ENCODE measurements at places on chromosomes 5 and 9.
A peak's percentile ranks its signal among the peaks of the same experiment; 100 is the strongest.

DNA sequence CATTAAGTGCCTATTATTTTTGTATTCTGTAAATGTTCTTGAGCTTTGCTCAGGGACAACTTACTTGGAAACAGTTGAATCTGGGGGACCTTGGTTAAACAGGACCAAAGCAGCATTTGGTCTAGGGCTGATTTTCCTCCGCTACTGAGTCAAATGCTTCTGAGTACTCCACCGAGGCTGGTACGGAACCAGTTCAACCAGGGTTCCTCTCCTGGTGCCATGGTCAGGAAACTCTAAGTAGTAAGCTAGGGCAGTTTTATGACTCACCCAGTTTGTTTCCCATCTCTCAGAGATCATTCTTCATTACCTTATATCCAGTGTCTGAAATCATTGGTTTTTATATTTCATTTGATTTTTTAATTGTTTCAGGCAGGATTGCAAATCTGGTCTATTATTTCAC, 111.9 kb upstream of the TNFAIP8 start:
- no peak for DNase-seq

DNA sequence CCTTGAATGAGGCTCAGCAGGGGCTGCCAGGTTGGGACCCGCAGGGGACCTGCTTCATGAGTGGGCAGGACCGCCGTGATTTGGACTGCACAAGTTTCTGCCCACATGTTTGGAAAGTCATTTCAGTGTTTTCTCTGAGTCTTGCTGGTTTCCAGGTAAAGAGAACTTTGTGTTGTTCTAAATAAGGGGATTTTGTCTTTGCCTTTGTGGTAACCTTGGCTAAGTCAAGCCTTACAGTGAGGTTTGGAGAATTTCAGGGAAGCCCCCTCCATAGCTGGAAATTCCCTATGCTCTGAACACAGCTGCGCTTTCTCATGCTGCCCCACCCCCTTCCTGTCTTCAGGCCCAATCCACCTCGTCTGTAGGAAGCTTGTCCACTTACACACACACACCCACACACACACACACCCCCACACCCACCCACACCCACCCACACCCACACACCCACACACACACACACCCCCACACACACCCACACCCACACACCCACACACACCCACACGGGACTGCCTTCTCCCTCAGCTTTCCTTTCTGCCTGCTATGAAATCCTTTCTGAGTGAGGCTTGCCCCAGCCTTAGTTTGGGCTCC, 270.1 kb downstream of the HSPA4 start:
- DNase-seq = no peak

- DNase-seq = no peak
Measured at GRCh38 chr9:94772639-94773303, 46.3 kb downstream of the AOPEP start.

- no peak for DNase-seq
Measured at GRCh38 chr5:124315741-124316415, 430.6 kb downstream of the ZNF608 start.

- no peak for DNase-seq
Measured at GRCh38 chr5:137498301-137498735, 808 bp downstream of the SPOCK1 start.

DNA sequence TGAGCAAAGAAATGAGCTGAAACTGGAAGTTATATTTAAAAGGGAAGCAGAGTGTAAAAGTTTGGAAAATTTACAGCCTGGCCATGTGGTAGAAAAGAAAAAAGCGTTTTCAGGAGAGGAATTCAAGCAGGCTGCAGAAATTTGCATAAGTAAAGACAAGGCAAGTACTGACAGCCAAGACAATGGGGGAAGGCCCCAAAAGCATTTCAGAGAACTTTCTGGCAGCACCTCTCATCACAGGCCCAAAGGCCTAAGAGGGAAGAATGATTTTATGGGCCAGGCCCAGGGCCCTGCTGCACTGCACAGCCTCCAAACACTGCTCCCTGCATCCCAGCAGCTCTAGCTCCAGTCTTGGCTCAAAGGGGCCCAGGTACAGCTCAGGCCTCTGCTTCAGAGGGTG, 169.7 kb downstream of the GLIS3 start:
- no peak for DNase-seq

- DNase-seq = no peak
Measured at GRCh38 chr5:52605317-52606313, 182.1 kb upstream of the ITGA1 start.

DNA sequence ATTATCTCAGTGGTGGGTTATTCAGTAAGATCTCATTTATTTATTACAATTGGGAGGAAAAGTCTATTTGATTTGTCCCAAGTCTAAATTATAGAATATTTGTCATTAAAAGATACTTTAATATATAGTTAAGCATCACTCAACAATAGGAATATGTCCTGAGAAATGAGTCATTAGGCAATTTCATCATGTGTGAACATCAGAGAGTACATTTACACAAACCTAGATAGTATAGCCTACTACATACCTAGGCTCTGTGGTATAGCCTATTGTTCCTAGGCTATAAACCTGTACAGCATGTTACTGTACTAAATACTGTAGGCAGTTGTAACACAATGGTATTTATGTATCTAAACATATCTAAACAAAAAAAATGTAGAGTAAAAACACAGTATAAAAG, 135.0 kb upstream of the RASA1 start:
- DNase-seq = no peak

- DNase-seq = peak; percentile 34
Measured at GRCh38 chr5:151115272-151115905, 34.6 kb upstream of the TNIP1 start.

DNA sequence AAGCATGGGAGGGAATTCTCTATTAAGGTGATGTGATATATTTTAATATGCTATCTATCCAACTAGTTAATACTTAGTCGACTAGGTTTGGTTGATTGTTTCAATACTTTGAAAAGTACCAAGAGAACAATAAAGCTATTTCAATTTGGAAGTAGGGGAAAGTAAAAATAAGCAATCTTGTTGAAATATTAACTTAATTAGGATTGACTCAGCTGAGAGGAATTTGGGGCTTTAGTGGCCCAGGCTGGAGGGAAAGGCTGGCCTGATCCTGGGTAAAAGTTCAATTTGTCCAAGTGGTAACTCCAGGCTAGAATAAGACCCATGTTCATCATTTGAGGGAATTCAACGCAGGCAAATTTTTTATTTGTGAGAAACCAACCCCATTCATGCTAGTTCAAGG, 48.6 kb downstream of the NMUR2 start:
- no peak for DNase-seq

DNA sequence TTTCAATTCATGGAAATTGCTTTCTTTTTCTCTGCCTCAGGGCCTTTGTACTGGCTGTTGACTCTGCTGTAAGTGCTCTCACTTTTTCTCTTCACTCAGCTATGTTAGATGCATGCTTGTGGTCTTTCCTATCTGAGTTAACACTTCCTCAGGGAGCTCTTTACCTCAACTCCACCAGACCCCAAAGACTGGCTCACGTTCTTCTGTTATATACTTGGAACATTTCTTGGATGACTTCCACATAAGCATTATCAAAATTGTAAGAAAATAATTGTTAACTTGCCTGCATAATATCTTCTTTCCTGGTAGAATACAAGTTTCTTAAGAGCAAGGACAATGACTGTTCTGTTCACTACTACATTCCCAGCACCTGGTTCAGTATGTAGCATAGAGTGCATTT, 455.9 kb downstream of the EBF1 start:
- DNase-seq = no peak

- DNase-seq = no peak
Measured at GRCh38 chr5:128904805-128905567, 60.3 kb upstream of the SLC27A6 start.

DNA sequence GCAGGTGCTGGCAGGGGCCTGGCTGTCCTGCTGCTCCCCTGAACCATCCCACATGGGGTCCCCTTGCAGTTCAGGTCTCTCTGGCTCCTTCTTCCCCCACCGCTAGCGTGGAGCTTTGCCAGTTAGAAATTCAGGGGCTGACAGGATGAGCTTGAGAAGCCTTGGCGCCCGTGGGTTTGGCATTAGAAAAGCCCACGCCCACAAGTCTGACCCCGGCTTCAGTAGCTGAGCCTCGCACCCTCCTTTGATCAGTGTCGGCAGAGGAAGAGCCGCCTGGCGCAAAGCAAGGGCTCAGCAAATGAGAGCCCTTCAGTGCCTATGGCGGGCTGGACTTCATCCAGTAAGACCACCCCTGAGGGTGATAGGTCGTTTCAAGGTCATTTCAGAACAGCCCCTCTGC, 30.1 kb upstream of the NCS1 start:
- DNase-seq = no peak

- DNase-seq = no peak
Measured at GRCh38 chr5:32331217-32331934, 18.6 kb upstream of the MTMR12 start.

- DNase-seq = no peak
Measured at GRCh38 chr5:170861917-170862766, at the start of gene RANBP17. Gene RANBP17, plus strand, starts transcription at chr5:170862018.

DNA sequence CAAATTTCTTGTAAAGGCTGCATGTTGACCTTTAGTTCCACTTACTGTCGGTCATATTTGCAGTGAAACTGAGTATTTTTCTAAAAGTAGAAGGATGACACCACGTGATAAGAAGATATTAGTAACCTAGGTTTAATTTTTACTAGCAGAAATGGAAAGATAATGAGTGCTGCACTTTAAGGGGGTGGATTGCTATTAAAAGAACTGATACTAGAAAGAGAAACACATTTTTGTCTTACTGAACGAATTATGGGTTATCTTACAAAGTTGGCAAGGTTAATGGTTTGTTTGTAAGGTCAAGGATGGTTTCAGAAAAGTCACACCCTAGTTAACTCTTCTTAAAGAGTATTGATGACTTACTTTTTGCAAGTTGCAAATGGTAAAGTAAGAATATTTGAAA, 2.4 kb downstream of the MACIR start:
- DNase-seq = no peak

DNA sequence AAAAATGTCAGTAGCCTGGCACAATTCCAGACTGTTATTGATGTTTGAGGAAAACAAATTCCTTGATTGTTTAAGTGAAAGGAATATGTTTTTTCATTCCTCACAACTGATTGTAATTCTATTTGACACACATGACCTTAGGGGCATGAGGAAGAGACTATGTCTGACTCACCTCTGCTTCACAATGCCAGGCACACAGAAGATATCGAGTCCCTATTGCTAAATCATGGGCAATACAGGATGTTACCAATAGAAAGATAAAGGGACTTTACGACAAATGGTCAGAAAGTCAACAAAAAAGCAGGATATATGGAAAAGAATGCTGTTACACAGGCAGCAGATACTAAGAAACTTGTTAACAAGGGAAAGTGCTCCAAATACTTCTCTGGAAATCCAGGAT, 1903.5 kb downstream of the EFNA5 start:
- DNase-seq = no peak

DNA sequence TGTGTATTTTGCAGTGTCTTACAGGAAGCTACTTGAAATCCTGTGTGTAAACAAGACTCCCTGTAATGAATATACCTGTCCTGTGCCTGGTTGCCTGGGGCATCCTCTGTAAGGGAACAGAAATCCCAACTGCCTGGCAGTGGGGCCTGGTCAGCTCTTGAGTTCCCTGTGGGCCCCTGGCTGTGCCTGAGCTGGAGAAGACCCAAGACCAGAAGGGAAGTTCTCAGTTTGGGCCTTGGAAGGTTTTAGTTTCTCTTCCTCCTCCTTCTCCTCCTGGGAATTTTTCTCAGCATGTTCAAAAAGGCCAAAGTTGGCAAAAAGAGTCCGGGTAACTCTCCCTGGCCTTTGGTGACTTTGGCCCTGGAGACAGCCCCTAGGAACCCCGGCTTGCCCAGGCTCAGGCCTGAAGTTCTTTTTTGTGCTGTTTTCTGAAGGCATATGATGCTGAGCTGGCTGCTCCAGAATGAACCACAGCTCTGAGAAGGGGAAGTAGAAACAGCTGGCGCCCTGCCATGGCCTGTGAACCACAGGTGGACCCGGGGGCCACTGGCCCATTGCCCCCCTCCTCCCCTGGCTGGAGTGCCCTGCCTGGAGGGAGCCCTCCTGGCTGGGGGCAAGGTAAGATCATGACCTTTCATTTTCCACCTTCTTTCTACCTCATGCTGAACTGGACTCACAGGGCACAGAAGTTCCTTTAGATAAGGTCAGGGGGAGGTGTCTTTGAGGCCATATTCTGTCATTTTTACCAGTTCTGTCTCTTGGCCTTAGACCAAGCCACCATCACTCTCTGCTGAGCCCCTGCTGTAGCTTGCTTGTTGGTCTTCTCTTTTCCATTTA, 5.8 kb downstream of the TMEM268 start:
- DNase-seq = no peak

GRCh38 chr5:54159893-54160195, 150.5 kb downstream of the ARL15 start:
- no peak for DNase-seq

GRCh38 chr5:7793895-7794294, 57.0 kb downstream of the CFAP90 start:
- DNase-seq = no peak

- no peak for DNase-seq
Measured at GRCh38 chr9:25704800-25705199, 26.6 kb upstream of the TUSC1 start.

DNA sequence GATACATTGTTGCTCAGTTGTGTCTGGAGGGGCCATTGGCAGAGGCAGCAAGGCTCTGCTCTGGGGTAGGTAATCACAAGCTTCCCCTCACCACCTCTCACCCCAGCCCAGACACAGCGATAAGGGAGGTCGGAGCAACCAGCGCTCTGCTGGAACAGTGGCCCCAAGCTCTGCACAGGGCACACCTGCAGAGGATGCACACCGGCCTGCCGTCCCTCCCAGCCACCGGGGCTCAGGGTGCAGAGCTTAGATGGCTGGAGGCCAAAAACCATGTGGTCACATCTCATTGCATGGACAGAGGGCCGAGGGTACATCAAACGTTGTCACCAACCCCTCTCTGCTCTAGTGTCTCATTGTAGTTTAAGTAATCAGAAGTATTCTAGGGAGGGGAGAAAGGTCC, 95.4 kb upstream of the ICE1 start:
- no peak for DNase-seq

- no peak for DNase-seq
Measured at GRCh38 chr9:20604562-20604961, 17.7 kb downstream of the MLLT3 start.

DNA sequence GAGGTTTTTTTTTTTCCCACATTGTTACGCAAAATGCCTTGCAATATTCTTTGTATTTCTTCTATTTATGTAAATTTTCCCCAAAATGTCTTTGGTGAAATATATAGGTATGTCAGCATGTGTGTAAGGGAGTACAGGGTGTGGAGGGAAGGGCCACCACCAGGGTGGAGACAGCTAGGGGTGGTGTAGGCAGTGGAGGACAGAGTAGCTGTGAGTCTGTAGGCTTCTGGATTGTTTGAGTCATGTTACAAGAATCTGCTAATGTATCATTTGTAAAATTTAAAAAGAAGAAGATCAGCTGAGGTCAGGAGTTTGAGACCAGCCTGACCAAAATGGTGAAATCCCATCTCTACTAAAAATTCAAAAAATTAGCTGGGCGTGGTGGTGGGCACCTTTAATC, 175.5 kb downstream of the NXNL2 start:
- DNase-seq = no peak

Measured in stimulated activated CD4-positive, alpha-beta T cell treated with anti-CD3 and anti-CD28 coated beads, Interleukin-1b, Interleukin-23, amount 100 ng/mL, for 1 hour (primary cell).